ENCODE measurements at places on chromosomes 1 and 21. TPM values are rescaled to one million over a fixed set of nuclear protein-coding genes. Genes with fewer than 3 reads are reported as not detected.

- no peak for DNase-seq
Observed at GRCh38 chr21:33384841-33385331, 18.3 kb upstream of the IFNGR2 start.

DNA sequence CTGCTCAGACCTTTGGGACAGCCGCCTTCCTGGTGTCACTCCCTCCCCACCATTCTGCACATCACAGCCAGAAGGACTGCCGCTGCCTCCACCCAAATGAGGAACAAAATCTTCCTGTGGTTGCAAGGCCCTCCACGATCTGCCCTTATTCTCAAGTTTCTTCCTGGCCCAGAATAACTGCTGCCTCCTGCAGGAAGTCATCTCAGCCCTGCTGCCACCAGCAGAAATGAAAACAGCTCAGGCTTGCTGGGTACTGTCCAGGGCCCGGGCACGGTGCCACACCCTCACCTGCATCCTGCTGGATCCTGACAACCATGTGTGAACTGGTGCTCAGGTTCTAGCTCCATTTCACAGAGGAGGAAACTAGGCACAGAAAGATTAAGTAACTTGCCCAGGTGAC lies 2.8 kb downstream of the CLDN19 start:
- no peak for DNase-seq

- no peak for DNase-seq
Observed at GRCh38 chr1:66270119-66270812, 263.7 kb upstream of the SGIP1 start.

- no peak for DNase-seq
Observed at GRCh38 chr1:236429715-236430274, 35.7 kb downstream of the EDARADD start.

GRCh38 chr1:240599830-240600229 lies 12.1 kb downstream of the GREM2 start:
- DNase-seq = no peak

DNA sequence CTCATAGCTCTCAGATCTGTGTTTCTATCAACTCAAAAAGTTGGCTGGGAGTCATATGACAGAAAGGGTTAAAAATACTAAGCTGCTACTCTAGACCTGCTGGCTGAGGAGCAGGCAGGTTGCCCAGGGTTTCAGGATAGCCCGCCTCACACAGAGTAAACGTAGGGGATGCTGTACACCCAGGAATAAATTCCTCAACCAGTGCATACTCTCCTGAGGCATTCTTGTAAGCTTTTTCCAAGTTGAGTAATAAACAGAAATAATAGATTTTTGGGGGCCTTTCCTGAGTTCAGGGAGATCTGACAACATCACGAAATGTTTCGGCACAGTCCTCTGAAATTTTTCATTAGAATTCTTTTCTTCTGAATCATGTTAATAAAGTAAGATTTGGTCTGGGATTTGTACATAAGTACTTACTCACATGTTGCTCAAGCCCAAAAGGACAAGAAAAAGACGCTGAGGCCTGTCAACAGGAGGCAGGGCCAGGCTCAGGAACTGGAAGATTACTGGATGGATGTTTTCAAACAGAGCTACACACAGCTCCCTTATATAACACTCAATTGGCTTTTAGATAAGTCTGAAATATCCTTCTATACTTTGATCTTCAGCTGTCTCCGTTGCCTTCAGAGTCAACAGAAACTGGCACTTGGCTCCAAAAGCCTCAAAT lies 41.0 kb downstream of the TGFBR3 start:
- DNase-seq = peak; percentile 98

GRCh38 chr1:24867084-24867870 lies 62.8 kb downstream of the RUNX3 start:
- no peak for DNase-seq

GRCh38 chr1:114756009-114756892 lies 1.5 kb downstream of the CSDE1 start:
- DNase-seq = no peak

DNA sequence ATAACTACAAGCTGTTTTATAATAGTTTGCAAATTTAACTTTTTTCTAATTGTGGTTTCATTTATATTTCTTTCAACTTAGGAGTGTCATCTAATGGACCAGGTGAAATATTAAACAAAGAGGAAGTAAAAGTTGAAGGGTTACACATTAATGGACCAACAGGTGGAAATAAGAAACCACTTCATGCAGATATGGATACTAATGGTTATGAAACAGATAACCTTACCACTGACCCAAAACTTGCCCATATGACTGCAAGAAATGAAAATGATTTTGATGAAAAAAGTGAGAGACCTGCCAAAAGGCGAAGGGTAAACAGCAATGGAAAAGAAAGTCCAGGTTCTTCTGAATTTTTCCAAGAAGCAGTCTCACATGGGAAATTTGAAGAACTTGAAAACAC lies 59.7 kb downstream of the MIER1 start:
- DNase-seq = no peak

GRCh38 chr21:39105836-39106235 lies 77.4 kb downstream of the PSMG1 start:
- no peak for DNase-seq

DNA sequence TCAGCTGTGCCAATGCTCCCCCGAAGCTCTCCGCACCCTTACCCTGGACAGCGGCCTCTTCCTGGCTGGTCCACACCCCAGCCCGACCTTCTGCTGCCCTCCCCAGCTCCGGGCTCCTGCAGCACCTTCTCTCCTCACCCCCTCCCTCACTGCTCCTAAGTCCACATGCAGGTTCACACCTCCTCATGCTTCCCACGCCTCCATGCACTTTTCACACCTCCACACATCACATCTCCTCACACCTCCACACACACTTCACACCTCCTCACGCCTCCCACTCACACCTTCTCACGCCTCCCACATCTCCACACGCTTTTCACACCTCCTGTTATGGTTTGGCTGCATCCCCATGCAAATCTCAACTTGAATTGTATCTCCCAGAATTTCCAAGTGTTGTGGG lies 18.9 kb downstream of the GPR137B start:
- no peak for DNase-seq

GRCh38 chr1:210340841-210341240 lies 12.1 kb downstream of the HHAT start:
- no peak for DNase-seq

Gene EXO1
- total RNA-seq = 14.2 TPM

Gene OR14K1
- not detected for total RNA-seq

Gene WNT3A
- total RNA-seq = not detected

Gene HES4
- 15.7 TPM for total RNA-seq

Gene PPIAL4G
- not detected for total RNA-seq

Gene SIPA1L2
- total RNA-seq = not detected

Gene CYP4X1
- not detected for total RNA-seq

Gene IL22RA1
- not detected for total RNA-seq

Gene ZNF695
- 2.4 TPM for total RNA-seq

Gene OR2G6
- total RNA-seq = not detected

Gene RPE65
- total RNA-seq = not detected

Gene CD1E
- total RNA-seq = not detected

Gene TMPRSS15
- not detected for total RNA-seq

Gene KIRREL1
- total RNA-seq = 109 TPM
